ENCODE measurements at places on chromosomes 11 and 22. TPM values are rescaled to one million over a fixed set of nuclear protein-coding genes. Genes with fewer than 3 reads are reported as not detected.

Gene SHISAL1
- 5.7 TPM for total RNA-seq

Gene MMP12
- not detected for total RNA-seq

Gene PARVG
- 0.13 TPM for total RNA-seq

Gene HEPN1
- not detected for total RNA-seq

Gene HEPHL1
- not detected for total RNA-seq

Gene OR4C46
- total RNA-seq: not detected

Gene C11orf98
- 46.8 TPM for total RNA-seq

Gene PKDREJ
- 0.06 TPM for total RNA-seq

Gene NLRP6
- not detected for total RNA-seq

Gene OR10D3
- total RNA-seq: not detected

Gene SF3A1
- 25.5 TPM for total RNA-seq

Gene PDGFD
- 1.3 TPM for total RNA-seq

Gene CYB5R2
- 4.6 TPM for total RNA-seq

Gene RIMBP3C
- total RNA-seq: 0.19 TPM

Gene UCP3
- 0.26 TPM for total RNA-seq

Gene OR8J3
- total RNA-seq: not detected

Gene OR52I2
- not detected for total RNA-seq

Gene MS4A3
- not detected for total RNA-seq

Gene APOBEC3B
- total RNA-seq: 5.0 TPM

Gene NCR3LG1
- total RNA-seq: 6.6 TPM

Gene ZFPL1
- total RNA-seq: 32.7 TPM

Gene LIN7C
- total RNA-seq: 69.4 TPM

Gene TMEM191C
- 3.0 TPM for total RNA-seq

Gene SERGEF
- total RNA-seq: 37.9 TPM

Gene SPDYC
- total RNA-seq: not detected

Gene BTG4
- not detected for total RNA-seq

Gene LDHAL6A
- total RNA-seq: not detected

Gene CHRM4
- total RNA-seq: not detected

Gene CASP1
- 34.4 TPM for total RNA-seq

Gene C11orf52
- 1.1 TPM for total RNA-seq

Measured in aortic smooth muscle cell (primary cell).